GM23248 (cell line): ENCODE measurements at places on chromosomes 2 and 18. TPM values are rescaled to one million over a fixed set of nuclear protein-coding genes. Genes with fewer than 3 reads are reported as not detected.

The HK2 gene
- total RNA-seq = 21.9 and 24.2 TPM in 2 replicates

The ABCG5 gene
- total RNA-seq = not detected in 2 replicates

The REG3A gene
- total RNA-seq = not detected in 2 replicates

The PLGLB2 gene
- 1.4 and 1.5 TPM in 2 replicates for total RNA-seq

The SERPINB10 gene
- total RNA-seq = not detected in 2 replicates

The HADHB gene
- 93.3 and 99.2 TPM in 2 replicates for total RNA-seq
